Activated T-helper 1 cell treated with anti-CD3 and anti-CD28 coated beads, Interleukin-2, amount 50 U/mL, for 16 hours (primary cell): ENCODE measurements at places on chromosomes 1 and 21.

DNA sequence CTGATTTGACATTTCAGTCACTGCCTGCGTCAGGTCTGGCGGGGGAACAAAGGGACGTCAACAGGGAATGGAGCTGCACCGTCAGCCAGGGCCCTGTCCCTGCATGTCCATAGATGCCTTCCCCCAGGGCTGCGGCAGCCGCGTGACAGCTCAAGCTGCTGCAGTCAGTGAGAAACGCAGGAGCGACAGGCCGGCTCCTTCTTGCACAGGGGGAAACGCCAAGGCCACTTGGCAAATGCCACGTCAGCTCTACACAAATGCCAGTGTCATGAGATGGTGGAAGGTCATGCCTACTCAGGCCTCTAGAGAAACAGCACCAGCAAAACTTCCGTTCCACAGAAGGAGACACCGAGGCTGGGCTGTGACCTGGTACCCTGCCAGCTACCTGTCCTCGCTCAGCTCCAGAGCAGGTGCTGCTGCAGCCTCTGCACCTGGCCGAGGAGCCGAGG, 37.7 kb downstream of the SYF2 start:
- DNase-seq = no peak

DNA sequence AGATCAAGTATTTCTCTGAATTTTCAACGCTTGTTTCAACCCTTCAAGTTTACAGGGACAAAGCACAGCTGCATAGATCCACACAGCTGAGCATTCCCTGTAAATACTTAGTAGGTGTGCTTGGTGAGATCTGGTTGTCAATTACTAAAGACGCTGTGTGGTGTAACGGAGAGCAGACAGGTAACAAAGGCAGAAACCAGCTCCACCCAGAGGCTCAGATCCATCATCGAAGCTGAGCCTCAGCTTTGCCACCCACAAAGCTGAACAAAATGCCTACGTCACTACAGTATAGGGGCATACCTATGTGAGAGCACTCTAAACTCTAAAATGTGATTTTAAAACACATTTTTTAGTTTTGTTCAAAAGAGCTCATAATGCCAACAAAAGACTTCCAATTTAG, 38.7 kb downstream of the PACC1 start:
- no peak for DNase-seq

GRCh38 chr1:201460814-201461644, 8.0 kb downstream of the PHLDA3 start:
- DNase-seq = no peak

DNA sequence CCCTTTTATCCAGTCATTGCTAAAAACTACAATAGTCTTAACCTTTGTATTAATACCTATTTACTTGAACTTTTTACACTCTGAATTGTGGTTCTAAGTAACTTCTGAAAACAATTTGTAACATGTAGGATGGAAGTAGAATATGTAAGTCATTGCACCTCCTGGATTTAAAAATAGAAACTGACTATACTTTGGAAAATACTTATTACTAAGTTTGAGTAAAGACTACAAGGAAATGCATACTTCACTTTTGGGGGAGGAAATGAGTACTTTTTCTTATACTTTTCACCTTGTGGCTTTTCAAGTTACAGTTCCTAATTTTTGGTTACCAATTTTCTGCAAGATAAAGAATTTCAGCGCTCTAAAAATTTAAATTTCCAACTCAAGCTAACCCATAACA, 8.7 kb downstream of the RGS18 start:
- no peak for DNase-seq

DNA sequence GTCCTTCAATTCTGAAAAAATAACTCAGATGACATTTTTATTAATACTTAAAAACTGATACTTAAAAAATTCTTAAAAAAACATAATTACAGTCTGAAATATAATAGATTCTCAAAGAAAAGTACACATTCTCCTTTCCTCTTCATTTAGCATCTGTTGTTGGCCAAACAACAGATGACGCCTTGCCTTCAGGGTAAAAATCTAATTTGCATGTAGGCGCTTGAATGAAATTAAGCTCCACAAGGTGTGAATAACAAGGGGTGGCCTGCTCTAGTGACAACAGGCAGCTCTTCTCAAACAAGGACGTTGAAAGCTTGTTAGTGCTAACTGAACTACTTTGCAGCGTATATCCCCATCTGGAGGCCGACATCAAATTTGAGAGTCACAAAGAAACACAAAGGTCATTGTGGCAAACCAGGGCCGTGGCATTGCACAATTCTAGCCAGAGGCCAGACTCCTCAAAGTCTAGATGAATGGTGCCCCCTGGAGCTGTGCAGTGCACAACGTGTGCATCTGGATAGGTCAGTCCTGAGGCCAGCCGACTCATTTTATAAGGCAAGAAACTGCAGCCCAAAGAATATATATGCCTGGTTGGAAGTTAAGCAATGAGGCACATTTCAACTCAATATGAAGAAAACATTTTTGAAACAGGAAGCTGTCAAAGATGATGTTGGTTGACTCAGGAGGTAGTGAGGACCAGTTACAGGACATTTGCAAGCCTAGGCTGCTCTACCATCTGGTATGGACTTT, 459.2 kb upstream of the RUNX1 start:
- no peak for DNase-seq

DNA sequence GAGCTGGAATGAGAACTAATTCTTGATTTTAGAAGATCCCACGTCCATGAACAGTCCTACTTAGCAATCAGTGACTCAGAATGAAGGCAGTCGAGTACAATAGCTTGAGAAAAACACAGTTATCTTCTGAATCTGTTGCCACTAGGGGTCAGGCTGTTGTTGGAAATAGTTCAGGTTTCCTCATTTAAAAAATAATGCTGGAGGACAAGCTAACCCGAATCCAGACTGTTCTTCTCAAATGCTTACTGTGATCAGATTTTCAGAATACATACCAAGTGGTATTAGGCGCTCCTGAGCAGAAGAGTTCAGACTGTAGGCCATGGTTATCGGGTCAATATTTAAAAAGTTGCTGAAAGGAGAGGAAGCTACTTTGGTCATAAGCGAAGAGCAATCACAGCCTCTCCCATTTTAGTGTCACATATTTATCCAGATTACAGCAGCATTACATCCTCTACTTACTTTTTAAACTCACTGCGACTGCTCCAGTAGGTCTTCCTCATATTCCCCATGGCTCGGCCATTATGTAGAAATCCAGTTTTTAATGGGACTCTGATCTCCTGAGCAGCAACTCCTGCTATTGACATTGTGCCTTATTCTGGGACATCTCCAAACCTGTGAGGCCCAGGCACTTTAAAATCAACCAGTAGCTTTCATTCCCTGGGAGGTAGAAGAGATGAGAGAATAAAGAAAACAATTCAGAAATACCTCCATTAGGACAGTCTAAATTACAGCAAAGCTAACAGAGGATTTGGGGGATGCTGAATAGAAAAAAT, 10.9 kb downstream of the ERRFI1 start:
- DNase-seq = no peak

- DNase-seq = peak; percentile 9
These were observed at the start of gene CCDC181 for GRCh38 chr1:169427081-169427641. CCDC181 (minus strand) TSS chr1:169427474; CDS start chr1:169424927, 2,547 bp downstream.

- no peak for DNase-seq
These were observed 127.8 kb upstream of the NGF start for GRCh38 chr1:115465802-115466363.

GRCh38 chr1:223423641-223424233, 30.5 kb downstream of the CCDC185 start:
- no peak for DNase-seq

GRCh38 chr1:99638853-99639252, 7.1 kb upstream of the PALMD start:
- no peak for DNase-seq

GRCh38 chr1:9589719-9590157, 1.0 kb downstream of the TMEM201 start:
- DNase-seq = no peak

- no peak for DNase-seq
These were observed 584.2 kb downstream of the NEGR1 start for GRCh38 chr1:71698186-71698585.

GRCh38 chr1:158117854-158118704, 62.6 kb upstream of the CD1D start:
- DNase-seq = peak; percentile 9

DNA sequence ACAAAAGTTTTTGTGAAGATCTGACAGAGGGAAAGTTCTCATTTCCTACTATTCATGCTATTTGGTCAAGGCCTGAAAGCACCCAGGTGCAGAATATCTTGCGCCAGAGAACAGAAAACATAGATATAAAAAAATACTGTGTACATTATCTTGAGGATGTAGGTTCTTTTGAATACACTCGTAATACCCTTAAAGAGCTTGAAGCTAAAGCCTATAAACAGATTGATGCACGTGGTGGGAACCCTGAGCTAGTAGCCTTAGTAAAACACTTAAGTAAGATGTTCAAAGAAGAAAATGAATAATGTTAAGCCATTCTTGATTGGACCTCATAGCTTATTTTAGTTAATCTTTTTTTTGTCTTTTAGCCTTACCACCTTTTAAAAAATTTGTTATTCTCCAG, 14.1 kb downstream of the GGPS1 start:
- DNase-seq = no peak

GRCh38 chr1:216710598-216711333, 12.5 kb downstream of the ESRRG start:
- no peak for DNase-seq

DNA sequence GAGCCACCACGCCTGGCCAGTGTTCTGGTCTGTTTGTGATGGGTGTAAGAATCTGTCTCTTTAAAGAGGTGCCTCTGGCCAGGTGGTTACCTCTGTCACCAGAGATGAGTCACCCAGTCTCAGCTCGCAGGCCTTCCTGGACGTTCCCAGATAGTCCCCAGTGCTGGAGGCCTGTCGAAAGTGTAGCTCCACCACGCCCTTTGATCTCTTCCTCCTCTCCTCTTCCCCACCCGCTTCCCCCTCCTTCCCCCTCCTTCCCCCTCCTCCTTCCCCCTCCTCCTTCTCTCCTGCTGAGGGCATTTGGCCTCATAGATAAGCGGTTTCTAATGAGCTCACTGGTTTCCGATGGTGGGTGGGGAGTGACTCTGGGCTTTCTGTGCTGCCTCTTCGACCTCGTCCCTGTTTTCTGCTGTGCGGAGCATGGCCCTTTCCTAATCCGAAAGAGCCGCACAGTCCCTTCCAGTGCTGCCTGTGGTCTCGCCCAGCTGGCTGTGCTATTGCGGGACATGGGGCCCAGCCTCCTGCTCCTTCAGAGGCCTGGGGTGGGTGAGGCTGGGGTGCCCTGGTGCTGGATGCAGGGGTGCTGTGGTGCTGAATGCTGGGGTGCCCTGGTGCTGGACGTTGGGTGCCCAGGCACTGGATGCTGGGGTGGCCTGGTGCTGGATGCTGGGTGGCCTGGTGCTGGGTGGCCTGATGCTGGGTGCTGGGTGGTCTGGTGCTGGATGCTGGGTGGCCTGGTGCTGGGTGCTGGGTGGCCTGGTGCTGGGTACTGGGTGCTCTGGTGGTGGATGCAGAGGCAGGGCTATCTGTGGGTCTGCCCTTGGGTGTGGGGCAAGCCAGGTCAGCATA, 19.2 kb downstream of the AGPAT3 start:
- DNase-seq = no peak

- DNase-seq = no peak
These were observed 18.6 kb downstream of the LURAP1 start for GRCh38 chr1:46221749-46222148.

DNA sequence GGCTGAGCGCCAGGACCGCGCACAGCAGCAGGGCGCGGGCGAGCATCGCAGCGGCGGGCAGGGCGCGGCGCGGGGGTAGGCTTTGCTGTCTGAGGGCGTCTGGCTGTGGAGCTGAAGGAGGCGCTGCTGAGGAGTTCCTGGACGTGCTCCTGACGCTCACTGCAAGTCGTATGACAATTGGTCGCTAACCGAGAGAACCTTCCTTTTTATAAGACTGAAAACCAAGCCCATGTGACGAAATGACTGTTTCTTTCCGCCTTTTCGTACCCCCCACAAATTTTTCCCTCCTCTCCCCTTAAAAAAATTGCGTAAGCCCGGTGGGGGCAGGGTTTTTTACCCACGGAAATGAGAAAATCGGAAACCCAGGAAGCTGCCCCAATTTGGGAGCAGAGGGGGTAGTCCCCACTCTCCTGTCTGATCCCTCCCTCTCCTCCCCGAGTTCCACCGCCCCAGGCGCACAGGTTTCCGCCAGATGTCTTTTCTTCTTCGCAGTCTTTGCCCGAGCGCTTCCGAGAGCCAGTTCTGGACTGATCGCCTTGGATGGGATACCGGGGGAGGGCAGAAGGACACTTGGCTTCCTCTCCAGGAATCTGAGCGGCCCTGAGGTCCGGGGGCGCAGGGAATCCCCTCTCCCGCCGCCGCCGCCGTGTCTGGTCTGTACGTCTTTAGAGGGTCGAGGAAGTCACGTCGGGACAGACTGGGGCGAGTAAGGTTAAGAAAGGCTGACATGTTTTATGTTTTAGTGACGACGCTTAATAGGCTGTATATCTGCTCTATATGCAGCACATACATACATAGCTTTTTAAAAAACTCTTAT, at the start of gene PTGS2:
Gene PTGS2 (minus strand): TSS at position 179 of the 817 bp plus-strand sequence. CDS start 133 bp downstream, at position 46.
- DNase-seq = no peak

- no peak for DNase-seq
These were observed 29.3 kb upstream of the SERPINC1 start for GRCh38 chr1:173946380-173946921.

- no peak for DNase-seq
These were observed 261.2 kb downstream of the GRIK1 start for GRCh38 chr21:29678626-29679025.

- DNase-seq = no peak
These were observed 9.2 kb downstream of the KCNJ6 start for GRCh38 chr21:37907076-37907475.

DNA sequence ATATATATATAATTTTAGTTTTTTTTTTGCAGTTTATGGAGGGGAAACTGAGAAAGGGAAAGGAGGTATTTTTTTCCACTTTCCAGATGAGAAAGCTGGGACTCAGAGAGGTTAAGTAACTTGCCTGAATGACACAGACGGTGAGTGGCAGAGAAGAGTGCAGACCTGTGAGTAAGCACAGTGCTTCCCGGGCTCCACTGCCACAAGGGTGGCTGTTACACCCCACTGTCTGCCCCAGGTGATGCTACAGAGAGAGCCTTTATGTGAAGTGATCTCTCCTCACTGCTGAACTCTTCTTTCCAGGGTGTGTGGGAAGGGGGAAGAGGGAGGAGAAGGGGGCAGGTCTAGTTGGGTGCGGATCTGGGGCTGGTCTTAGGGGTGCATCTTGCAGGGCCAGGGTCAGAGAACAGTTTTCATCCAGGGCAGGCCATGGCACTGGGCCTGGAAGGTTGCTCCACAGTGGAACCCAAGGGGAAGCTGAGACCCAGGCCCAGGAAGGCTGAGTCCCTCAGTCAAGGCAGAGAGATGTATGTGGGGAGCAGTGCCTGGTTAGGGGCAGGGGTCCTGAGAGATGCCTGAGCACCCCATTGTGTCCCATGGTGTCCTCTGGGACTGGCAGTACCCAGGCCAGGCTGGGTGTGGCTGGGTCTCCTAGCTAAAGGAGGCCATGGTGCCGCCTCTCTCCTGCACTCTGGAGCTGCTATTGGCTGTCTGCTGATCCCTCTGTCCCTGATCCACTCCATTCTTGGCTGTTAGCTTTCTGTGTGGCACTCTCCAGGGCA, 357.5 kb downstream of the PTPRU start:
- DNase-seq = no peak

GRCh38 chr1:212967801-212968200, 17.5 kb downstream of the VASH2 start:
- DNase-seq = no peak

GRCh38 chr1:8382051-8382505, 64.2 kb downstream of the SLC45A1 start:
- no peak for DNase-seq
